Stimulated activated CD8-positive, alpha-beta memory T cell treated with anti-CD3 and anti-CD28 coated beads, Interleukin-4, amount 100 ng/mL, for 1 hour (primary cell): ENCODE measurements at places on chromosomes 7 and 10.
A peak's percentile ranks its signal among the peaks of the same experiment; 100 is the strongest.

GRCh38 chr10:79127151-79127961, 58.6 kb downstream of the ZMIZ1 start:
- no peak for DNase-seq

- no peak for DNase-seq
Observed at GRCh38 chr7:141306081-141306480, 232.2 kb downstream of the TMEM178B start.

GRCh38 chr7:129118976-129119375, 25.5 kb upstream of the TSPAN33 start:
- DNase-seq, result no peak

- no peak for DNase-seq
Observed at GRCh38 chr7:143252006-143252405, 11.2 kb upstream of the GSTK1 start.

- no peak for DNase-seq
Observed at GRCh38 chr7:129354428-129355157, 79.6 kb upstream of the STRIP2 start.

DNA sequence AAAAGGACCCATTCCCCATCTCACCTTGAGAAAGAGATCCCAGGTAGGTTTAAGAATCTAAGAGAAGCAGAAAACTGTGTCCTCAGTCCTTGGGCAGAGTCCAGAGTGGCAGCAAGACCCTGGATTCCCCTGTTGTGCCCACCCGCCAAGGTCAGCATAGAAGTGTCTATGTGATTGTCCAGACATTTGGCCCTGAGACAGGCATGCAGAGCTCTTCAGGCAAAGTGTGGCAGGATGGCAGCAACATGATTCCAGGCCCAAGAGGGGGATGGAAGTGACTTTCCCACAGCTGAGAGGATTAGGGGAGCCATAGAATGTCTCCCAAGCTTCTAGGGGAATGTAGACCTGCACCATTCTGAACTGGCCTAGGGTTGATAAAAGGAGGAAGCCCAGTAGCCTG, 39.1 kb upstream of the OPALIN start:
- DNase-seq, result no peak

DNA sequence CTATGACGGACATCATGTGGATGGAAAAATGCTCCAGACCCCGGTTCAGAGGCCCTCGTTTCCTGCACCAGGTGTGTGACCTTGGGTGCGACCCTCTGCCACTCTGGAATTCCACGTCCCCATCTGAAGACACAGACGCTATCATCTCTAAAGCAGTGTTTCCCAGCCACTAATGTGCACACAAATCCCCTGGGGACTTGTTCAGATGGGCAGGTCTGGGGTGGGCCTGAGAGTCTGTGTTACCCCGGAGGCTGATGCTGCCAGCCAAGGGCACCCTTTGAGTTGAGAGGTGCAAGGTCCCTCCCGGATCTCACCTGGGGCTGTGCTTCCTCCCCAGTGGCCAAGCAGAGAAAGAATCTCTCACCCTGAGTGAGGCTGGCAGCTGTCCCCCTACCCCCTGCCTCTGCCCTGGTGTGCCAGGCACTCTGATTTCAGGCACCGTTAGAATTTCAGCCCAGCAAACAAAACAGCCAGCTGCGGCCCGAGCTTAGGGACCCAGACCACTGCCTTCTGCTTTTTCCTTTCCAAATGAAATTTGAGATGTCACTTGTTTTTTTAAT, 90.0 kb downstream of the SLIT1 start:
- DNase-seq, result no peak

DNA sequence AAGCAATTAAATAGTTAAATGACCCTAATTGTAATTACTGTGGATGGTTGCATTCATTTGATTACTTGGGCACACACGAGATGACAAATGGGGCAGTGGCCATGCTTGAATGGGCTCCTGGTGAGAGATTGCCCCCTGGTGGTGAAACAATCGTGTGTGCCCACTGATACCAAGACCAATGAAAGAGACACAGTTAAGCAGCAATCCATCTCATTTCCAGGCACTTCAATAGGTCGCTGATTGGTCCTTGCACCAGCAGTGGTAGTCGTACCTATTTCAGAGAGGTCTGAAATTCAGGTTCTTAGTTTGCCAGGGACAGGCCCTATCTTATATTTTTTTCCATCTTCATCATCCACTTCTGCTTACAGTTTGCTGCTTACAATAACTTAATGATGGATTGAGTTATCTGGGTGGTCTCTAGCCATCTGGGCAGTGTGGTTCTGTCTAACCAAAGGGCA, 8.3 kb downstream of the PCBD1 start:
- peak; percentile 52 for DNase-seq

DNA sequence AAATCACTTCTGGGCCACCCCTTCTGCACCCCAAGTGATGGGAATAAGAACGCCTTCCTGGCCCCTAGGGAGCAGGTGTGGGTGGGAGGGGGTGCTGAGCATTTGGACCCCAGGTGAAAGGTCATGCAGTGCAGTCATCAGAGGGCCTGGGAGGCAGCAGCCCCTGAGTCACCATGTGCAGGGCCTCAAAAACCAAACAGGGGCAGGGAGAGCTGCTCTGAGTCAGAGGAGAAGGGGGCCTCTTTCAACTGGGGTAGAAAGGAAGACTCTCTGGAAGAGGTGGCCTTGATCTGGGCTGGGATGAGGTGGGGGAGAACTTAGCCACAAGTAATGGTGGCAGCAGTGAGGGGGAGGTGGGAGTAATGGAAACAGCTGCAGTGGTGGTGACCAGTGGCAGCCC, 164.3 kb downstream of the BUB3 start:
- DNase-seq, result no peak

- no peak for DNase-seq
Observed at GRCh38 chr10:22619101-22619500, 95.3 kb downstream of the PIP4K2A start.

GRCh38 chr7:68176974-68177373, 1180.3 kb downstream of the TYW1 start:
- DNase-seq, result no peak

DNA sequence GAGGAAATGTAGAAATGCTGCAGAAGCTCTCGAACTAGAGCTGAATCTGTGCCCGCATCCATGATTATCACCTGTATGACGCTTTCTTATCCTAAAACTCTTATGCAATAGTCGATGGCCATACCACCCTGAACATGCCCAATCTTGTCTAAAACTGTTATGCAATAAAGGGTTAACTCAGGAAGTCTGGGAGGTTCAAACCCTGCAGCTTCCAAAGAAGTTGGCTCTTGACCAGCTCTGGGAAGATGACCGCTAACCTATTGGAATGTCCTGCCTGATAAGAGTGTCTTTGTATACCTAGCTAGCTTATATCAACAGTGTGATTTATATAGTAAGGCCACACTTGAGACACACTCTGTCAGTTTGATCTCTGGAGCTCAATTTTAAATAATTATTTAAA, 3.4 kb upstream of the C10orf88 start:
- DNase-seq, result no peak

GRCh38 chr10:76318211-76318610, 886.8 kb downstream of the LRMDA start:
- no peak for DNase-seq

DNA sequence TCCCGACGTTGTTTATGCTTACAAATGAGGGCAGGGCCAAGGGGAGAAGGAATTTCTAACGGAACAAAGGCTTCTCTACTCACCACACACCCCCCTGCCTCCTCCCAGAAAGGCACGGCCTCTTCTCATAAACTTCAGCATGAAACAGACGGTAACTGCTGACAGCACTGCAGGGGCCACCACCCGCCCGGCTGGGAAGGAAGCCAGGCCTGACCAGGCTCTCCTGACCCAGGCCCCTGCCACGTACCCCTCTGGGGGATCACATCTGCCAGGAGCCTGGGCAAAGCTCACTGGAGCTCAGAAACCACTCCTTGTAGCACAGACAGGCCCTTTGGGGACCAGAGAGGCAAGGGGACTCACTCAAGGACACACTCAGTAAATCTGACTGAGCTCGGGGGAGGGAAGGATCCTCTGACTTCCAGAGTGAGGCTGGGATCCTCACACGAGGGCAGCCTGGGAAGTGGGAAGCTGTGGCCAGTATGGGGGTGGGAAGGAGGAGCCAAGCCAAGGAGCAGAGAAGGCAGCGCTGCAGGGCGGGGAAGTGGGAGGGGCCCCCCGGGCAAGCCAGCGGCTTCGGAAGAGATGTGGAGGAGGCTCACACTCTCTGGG, 46.1 kb downstream of the ZCCHC24 start:
- no peak for DNase-seq

DNA sequence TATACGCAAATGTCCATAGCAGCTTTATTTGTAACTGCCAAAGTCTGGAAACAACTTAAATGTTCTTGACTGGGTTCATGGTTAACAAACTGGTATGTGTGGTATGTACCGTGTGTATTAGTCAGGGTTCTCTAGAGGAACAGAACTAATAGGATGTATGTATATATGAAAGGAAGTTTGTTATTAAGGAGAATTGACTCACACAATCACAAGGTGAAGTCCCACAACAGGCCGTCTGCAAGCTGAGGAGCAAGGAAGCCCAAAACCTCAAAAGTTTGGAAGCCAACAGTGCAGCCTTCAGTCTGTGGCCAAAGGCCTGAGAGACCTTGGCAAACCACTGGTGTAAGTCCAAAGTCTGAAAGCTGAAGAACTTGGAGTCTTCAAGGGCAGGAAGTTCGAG, 66.8 kb downstream of the TMEM168 start:
- DNase-seq, result no peak

- DNase-seq, result no peak
Observed at GRCh38 chr10:17092986-17093803, 36.4 kb downstream of the CUBN start.

DNA sequence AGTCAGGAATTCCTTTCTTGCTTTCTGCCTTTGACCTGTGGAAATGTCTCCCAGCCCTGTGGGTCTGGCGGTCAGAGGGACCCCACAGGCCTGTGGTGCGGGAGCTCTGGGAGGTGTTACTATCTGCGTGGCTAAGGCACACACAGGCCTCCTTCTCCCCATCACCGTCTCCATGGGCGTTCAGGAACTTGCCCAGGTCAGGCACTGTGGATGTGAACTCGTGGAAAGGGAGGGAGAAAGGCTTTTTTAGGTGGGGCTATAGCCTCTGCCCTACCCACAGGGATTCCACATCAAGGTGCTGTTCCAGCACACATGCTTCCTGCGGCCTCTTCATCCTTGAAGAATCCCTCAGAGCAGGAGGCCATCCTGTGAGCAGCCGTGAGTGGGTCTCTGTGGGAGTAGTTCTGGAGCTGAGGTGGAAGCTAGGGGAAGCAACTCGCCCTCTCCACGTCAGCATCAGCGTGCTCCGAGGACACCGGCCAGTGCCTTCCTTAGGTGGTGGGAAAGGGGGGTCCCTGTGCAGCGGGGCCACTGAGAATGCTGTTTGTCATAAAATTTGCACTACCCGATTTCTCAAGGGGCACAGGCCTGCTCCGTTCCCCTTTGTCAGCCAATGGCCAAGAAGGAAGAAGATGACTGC, 7.5 kb upstream of the ATP6V0E2 start:
- DNase-seq, result no peak

- DNase-seq, result no peak
Observed at GRCh38 chr10:13707156-13707881, 120.6 kb downstream of the PRPF18 start.

GRCh38 chr10:3925184-3925583, 140.2 kb upstream of the KLF6 start:
- no peak for DNase-seq

DNA sequence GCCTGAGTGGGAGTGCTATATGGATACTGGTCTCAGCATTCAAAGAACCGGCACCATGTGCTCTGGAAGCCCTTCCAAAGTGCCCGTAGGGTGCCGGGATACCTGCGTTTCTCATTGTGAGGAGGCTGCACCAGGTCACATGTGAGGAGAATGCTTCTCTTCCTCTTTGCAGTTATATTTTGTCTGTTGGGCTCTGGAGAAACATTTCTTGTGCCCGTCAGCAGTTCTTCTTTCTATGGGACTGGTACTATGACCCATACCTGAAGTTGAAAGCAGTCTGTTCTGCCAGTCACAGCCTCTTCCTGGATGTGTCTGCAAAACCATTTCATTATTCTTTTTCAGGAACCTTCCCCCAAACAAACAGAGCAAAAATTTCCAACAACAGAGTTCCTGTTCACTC, 465.0 kb downstream of the SUGCT start:
- no peak for DNase-seq

DNA sequence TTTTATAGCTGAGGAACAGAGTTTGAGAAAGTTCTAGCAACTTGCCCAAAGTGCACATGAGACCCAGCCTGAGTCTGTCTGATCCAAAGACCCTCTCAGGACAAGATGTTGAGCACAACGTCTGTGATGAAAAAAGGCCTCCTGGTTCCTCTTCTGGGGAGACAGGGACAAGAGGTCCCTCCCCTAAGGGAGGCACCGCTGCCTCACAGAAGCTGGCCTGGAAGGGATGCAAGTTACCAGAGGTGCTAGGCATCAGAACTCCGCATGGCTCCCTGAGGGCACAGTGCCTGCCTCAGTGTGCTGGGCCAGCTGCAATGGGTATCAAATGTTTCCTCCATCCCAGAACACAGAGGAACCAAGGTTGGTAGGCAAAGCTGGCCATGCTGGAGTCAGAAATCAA, 302.4 kb downstream of the GRID1 start:
- no peak for DNase-seq

DNA sequence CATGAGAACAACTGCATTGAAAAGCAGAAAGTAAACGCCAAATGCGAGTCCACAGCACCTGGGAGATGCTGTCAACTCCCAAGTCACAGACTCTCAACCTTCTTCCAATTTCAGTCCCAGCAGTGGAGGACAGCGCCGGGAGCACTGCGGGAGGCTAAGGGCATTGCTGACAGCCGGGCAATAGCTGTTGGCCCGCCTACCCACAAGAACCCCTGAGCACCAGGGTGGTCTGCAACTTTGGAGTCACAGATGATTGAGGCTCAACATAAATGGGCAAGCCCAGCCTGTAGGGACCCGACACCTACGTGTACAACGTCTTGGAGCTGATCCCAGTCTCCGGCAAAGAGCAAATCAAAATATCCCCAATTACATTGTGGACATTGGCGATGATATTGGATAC, 262.9 kb downstream of the TCERG1L start:
- DNase-seq, result no peak

DNA sequence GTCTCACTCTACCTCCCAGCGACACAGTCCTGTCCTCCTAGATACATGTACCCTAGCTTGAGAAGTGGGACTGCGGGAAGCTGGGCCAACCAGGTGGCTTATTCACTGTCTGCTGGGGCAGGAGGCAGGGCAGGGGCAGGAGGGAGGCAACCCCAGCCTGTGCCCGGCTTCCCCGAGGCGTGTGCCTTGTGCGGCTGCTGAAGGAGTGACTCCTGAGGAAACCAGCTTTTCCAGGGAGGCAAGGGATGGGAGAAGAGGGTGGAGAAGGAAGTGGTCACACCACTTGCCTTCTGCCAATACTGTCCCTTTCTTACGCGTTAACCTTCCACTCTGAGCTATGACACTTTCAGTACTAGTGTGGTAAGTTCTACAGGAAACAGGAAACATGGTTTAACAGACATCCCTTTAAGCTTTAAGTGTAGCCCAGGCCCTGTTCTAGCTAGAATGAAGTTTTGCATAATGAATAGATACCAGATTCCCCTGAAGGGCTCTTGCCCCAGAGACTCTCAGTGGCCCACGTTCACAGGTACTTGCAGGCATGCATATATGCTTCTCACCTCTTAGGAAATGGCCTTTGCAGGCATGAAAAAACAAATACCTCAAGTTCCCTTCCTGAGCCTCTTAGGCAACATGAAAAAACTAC, 40.6 kb downstream of the SYPL1 start:
- DNase-seq, result no peak
